ENCODE measurements at places on chromosomes 4 and X.

DNA sequence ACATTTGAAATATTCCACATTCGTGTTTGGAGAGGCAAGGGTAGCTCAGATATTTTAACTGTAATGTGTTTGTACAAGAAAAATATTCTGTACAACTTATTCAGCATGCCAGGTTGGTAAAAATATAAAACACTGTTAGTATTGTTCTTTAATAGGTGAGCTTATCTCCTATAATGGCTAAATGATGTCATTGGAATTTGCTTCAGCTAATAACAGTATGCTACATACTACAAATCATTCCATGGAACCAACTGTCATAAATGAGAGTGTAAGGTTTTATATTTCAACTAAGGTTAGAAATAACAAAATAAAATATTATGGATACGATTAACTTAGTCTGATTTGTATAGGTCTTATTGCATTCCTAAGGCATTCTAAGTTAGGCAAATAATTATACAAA is 206.6 kb downstream of the ADGRL3 start:
- no peak for DNase-seq

GRCh38 chr4:76292730-76293129 is 13.8 kb upstream of the STBD1 start:
- no peak for DNase-seq

DNA sequence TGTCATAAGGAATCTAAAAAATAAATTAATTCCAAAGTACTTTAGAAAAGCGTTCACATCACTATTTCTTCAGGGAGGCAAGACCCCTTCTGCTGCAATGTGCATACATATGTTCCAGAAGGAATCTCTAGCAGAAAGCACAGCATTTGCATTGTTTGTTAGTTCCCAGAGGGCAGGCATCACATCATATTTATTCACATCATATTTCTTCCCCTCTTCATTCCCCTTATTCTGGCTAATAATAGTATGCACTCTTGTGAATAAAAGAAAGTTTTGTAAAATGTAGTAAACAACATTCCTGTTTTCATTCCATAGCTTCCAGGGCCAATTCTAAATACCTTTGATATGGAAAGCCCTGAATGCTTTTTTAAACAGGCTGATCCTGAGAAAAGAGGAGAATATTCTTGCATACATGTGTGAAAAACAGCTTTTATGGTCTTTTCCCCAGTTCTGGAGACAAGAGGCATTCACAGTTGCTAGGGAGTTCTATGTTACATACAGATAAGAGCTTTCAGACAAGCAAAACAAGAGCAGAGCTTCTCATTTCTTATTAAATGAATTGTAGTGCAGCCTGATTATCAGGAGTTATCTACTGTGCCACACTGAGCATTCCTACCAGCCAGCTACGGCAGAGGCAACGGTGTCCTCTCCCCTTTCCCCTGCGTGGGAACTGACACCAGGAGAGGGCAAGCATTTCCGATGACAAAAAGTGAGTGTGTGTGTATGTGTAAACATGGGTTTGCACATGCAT is 15.2 kb downstream of the GATB start:
- DNase-seq, result no peak

DNA sequence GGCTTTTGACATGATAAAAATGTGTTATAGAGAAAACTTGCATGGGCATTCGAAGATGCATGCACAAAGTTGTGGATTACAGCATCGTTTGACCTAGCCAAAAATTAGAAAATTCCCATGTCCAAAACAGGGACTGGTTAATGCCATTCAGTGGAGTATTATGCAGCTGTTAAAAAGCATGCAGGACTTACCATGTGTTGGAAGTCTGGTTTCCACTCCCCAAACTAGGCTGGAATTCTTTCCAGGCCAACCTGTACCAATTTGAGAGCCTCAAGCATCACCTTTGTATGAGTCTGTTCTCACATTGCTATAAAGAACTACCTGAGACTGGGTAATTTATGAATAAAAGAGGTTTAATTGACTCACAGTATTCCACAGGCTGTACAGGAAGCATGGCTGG is 45.9 kb upstream of the MTM1 start:
- DNase-seq, result no peak

DNA sequence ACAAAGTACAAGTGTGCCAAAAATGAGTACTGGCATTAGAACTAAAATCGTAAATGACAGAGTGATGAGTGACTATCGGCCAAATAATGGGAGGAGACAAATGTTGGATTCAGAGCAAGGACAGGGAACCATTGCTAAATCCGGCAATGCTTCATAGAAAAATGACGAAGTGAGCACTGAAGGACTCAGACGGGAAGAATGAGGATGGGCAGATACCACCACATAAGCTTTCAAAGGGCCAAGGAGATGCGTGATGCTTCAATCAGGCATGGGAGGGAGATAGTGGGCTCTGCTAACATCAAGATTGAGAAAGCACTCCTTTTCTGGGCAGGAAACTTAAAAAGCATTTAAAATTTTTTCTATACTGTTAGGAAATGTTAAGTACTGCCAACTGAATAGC is 21.6 kb downstream of the RBBP7 start:
- no peak for DNase-seq

DNA sequence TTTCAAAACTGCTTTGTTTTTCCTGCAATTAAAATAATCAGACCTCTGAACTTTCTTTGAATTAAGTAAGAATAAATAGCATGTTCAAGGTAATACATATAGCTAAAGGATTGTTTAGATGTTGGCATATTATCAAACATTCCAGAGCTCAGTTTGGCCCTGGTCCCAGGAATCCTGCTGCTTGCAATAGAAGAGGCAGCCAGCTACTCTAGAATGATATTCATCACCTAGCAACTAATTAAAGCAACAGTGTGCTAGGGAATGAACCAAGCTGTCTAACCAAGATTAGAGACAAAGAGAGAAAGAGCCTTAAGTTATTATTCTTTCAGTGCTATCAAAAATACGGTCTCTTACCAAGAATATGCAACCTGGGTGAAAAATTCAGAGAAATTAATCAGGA is 460.9 kb downstream of the GABRG1 start:
- DNase-seq, result no peak

GRCh38 chr4:113732-114131 is 10.6 kb upstream of the ZNF718 start:
- no peak for DNase-seq

- DNase-seq, result no peak
Measured at GRCh38 chr4:42371305-42372252, 25.7 kb upstream of the SHISA3 start.

GRCh38 chr4:172011196-172011595 is 198.0 kb downstream of the GALNTL6 start:
- no peak for DNase-seq

Measured in activated CD8-positive, alpha-beta memory T cell treated with anti-CD3 and anti-CD28 coated beads for 1 hour (primary cell).